CD4-positive, alpha-beta T cell treated with Interleukin-4 for 4 hours (primary cell): ENCODE measurements at places on chromosomes 2 and 18.

DNA sequence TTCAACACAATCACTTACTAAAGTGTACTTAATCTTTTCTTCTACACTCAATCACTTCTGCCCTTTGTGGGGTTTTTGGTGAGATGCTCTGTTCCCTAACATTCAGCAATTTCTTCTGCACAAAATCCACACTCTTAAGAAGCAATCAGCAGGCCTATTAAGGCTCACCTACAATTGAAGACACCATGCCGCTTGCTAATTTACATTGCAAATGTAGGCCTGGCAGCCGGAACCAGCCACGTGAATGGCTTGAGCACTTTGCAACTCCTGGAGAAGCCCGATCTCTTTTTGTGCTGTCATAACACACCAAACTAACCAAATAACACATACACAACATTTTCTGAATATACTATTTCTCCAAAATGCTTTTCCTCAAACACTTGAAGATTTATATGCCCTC is 66.3 kb downstream of the NYAP2 start:
- DNase-seq, result no peak

GRCh38 chr2:222878301-222878876 is 17.6 kb downstream of the ACSL3 start:
- no peak for DNase-seq

DNA sequence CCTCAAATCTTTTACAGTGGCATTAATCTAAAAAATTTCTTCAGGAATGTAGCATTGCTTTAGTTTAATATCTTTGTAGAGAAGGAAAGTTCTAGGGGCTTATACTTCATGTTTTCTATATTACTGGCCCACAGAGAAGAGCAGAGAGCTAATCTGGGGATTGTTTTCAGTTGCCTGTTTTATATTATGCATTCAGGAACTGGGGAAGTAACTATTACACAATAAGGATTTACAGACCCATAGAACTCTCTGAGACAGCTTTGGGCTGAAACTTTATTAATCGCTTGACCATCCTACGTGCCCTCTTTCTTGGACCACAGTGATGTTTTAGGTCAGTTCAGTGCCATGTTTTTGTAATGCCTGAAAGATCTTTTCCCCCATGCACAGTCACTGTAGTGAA is 29.9 kb downstream of the BIRC6 start:
- no peak for DNase-seq

- DNase-seq, result no peak
These were observed 1.4 kb upstream of the EHD3 start for GRCh38 chr2:31232586-31232985.

DNA sequence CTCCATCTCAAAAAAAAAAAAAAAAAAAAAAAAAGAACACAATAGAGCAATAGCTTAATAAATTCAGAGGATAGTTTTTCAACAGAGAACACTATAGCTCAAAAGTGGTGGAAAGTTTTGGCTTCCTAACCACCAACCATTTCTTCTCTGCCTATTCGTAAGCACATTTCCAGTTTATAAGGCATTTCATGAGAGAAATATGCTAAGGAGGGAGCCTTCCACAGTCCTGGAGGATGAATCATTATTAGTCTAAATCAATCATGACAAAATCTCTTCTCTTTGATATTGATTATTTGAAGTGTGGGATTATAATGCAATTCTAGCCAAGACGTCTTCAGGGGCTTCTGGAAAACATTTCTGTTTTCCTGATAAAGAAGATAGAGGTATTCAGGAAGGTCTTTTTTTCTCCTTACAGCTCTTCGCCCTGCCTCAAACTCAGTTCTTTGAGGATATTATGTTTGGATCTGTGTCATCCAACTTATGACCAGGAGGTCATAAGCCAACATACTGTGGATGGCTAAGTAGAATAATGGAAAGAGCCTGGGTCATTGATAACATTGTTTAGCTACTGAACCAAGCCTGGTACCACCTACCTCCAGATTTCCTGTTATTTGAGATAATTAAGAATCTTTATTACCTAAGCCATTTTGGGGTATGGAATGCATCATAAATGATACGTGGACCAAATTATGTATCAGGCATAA is 207.3 kb downstream of the TRIB2 start:
- DNase-seq, result no peak

GRCh38 chr2:60474301-60474700 is 79.2 kb downstream of the BCL11A start:
- no peak for DNase-seq

- no peak for DNase-seq
These were observed 130.0 kb downstream of the FMNL2 start for GRCh38 chr2:152464851-152465470.

GRCh38 chr2:75719616-75720015 is 8.9 kb upstream of the GCFC2 start:
- no peak for DNase-seq

DNA sequence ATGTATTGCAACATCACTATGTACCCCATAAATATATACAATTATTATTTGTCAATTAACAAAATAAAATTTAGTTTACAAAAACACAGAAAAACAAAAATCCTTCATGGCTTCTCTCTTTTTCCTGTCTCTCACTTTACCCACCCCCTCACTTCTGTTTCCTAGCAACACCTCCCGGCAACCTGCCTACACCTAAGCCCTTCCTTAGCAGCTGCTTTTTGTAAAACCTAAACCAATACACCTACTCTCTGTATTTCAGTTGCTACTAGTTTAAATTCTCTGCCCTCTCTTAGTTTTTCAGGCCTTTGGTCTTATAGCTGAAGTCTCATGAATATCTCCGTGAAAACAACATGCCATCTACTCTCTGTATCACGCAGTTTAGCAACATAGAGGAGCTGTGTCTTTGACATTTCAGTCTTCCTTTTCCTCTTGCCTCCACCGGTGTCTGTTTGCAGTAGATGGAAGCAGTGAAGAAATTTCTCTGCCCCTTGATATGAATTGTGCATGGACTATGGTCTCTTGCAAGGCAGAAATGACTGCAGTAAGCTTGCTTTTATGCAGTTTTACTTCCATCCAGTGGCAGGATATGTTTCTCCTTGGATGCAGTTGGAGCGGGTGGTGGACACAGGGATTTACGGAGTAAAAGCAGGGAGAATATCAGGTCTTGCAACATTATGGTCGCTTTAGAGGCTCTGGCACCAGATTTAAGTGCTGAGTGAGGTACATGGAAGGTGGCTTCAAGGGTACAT is 42.0 kb upstream of the ZDBF2 start:
- no peak for DNase-seq

DNA sequence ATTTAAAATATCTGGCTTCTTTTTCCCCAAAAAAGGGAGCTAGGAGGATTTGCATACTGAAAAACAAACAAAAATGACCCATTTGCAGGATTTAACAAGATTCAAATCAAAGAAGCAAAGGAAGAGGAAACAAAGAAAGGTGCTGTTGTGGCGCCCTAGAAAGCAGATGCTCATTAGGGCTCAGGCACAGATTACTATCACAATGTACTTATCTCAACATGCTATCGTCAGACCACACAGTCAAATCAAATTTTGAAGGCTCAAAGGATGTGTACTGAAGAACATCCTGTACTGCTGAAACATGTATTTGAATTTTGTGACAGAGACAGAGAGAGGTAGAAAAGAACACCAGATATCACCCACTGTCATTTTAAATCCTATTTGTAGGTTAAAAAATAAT is 10.9 kb downstream of the RBMS1 start:
- peak; percentile 69 for DNase-seq
